SHP77 (cell line): ENCODE measurements at places on chromosomes 1 and 21.

DNA sequence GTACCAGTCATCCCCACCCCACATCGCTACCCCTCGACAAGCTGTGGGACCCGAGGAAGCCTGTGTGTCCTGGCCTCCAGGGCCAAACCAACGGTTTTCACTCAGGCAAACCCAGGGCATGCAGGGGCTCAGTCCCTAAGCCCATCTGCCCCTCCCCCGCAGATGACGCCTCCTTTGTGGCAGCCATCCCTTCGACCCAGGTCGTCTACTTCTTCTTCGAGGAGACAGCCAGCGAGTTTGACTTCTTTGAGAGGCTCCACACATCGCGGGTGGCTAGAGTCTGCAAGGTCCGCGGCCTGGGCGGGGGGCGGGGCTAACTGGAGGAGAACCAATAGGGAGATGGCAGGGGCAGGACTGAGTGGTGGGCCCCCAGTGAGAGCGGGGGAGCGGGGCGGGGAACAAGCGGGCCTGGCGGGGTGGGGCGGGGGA lies 7.4 kb downstream of the SEMA4A start:
- DNase-seq: no peak

DNA sequence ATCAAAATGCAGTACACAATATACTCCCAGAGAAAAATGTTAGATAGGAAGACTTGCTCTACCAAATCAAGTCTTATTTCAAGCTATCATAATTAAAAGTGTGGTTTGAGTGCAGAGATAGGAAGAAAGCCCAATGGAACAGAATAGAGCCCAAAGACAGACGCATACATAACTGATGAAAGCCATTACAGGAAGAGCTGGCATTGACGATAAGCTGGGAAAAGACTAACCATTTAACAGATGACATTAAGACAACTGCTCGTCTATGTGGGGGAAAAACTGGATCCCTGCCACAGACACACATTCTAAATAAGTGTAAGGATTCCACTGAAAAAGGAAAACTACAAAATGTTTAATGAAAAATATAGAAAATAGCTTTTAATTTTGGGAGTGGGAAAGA lies 85.5 kb downstream of the NGF start:
- DNase-seq: no peak

- DNase-seq: no peak
Measured at GRCh38 chr1:81230983-81231728, 569.6 kb upstream of the ADGRL2 start.

DNA sequence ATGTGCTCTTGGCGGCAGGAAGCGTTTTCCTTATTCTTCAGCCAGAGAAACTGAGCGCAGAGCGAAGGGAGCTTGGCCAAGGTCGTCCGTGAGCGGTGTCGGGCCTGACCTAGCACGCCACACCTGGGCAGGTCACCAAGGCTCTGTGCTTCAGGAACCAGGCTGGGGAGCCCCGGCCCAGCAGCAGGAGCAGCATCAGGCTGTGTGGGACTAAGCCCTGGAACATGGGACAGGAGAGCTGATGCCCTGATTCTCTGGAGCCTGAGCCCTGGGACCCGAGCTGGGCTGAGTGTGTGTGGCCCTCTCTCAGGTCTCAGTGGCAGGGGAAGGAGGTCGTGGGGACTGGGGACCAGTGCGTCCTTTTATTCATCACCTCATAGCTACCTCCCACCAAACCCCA lies 65.2 kb upstream of the ABCG1 start:
- no peak for DNase-seq

GRCh38 chr1:93426181-93426580 lies 21.7 kb upstream of the FNBP1L start:
- DNase-seq: peak; percentile 8

DNA sequence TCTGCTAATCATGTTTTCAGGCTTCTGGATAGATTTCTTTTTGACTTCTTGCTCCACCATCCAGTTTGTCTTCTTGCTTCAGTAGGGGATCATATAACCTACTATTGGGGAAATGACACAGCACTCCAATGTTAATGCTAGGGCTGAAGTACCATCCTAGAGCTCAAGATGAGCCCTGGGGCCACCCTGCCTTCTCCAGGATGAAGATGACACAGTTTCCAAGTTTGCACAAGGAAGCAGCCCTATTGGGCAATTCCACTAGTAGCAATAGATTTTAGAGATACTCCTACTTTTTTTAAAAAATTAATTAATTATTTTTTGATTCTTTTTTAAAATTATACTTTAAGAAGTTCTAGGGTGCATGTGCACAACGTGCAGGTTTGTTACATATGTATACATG lies 11.3 kb upstream of the KLF18 start:
- DNase-seq: no peak

- no peak for DNase-seq
Measured at GRCh38 chr1:161260376-161261260, 2.1 kb downstream of the PCP4L1 start.

DNA sequence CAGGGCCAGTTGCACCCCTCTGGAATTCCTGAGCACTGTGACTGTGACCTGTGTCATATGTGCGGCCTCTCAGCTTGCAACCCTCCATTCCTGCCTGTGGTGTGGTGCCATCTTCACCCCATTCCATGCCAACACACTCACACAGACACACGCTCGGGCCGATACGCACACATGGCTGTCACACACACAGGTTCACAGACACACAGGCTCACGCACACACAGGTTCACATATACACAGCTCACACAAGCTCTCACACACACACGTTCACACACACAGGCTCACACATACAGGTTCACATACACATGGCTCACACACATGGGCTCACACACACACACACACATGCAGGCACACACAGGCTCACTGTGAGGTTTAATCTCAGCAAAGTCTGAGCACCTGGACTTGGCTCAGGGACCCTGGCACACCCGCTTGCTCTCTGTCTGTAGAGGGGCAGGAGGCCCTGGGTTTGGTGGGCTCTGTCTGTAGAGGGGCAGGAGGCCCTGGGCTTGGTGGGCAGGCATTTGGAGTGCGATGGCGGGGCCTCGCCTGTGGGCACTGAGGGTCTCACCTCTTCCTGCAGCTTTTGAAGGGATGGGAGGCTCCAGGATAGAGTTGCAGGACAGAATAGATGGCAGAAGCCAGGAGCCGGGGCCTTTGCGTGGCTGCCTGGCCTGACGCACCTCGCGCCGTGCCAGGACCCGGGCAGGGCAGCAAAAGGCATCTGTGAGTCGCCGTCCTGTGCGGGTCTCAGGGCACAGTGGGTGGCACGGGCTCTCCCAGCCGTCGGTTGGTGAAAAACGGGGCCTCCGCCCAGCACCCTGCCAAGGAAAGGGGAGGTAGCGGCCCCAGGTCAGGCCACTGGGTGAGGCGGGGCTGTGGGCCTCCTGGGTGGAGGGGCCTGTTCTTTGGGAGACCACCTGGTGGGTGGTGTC lies 17.1 kb downstream of the COL18A1 start:
- no peak for DNase-seq

- DNase-seq: no peak
Measured at GRCh38 chr1:41503538-41504113, 19.1 kb upstream of the EDN2 start.

DNA sequence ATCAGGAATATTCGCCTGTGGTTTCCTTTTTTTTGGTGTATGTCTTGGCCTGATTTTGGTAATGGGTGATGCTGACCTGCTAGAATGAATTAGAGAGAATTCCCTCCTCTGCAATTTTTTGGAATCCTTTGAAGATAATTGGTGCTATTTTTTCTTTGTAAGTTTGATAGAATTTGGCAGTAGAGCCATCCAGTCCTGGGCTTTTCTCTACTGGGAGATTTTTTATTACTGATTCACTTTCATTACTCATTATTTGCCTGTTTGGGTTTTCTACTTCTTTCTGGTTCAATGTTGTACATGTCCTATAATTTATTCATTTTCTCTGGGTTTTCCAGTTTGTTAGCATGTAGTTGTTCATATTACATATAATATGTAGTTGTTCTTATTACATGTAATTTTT lies 48.7 kb downstream of the NTMT2 start:
- DNase-seq: no peak

- DNase-seq: peak; percentile 34
Measured at GRCh38 chr21:46153247-46154154, 1.9 kb downstream of the FTCD start.

- DNase-seq: no peak
Measured at GRCh38 chr1:179779645-179780272, 36.7 kb downstream of the FAM163A start.

GRCh38 chr1:243416495-243416894 lies 160.7 kb downstream of the SDCCAG8 start:
- DNase-seq: no peak

DNA sequence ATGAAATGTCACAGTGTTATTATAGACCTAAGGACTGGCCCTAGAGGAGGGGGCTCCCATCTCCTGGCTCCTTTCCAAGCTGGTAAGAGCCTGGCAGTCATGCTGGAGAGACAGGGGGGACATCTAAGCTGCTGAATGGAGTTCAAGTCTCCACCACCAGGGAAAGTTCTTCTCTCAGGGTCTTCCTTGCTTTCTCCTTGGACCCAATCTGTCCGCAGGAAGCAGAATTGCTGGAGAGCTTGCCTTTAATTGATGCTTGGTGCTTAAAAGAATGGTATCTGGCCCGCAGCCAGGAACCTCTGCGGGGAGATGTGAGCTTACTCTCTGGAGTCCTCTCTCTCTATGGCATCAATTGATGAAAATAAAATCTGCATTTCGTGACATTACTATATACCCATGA lies 25.1 kb downstream of the IRF2BP2 start:
- DNase-seq: peak; percentile 57

GRCh38 chr21:16201718-16202117 lies 471.9 kb downstream of the USP25 start:
- DNase-seq: no peak

GRCh38 chr1:159296706-159297375 lies 5.3 kb upstream of the FCER1A start:
- no peak for DNase-seq

DNA sequence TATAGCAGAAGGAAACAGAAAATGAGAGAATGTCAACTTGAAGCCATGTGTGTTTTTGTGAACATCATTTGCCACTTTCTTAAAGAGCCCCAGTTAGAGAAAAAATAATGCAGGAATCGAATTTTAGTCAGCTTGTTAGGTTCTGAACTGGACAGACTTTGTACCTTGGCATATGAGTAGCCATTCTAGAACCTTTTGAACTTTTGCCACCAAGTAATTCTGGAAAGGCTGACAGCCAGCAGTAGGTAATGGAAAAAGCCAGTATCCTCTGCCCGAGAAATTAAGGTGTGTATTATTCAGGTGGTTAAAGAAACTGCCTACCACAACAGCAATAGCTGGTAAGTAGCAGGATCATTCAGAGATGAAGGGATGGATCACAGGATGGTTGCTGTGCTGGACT lies 20.7 kb downstream of the LRRC8D start:
- no peak for DNase-seq
